ENCODE measurements at places on chromosomes 5 and 9.
A peak's percentile ranks its signal among the peaks of the same experiment; 100 is the strongest.

GRCh38 chr5:141258948-141259347, 13.8 kb downstream of the PCDHB15 start:
- no peak for DNase-seq

DNA sequence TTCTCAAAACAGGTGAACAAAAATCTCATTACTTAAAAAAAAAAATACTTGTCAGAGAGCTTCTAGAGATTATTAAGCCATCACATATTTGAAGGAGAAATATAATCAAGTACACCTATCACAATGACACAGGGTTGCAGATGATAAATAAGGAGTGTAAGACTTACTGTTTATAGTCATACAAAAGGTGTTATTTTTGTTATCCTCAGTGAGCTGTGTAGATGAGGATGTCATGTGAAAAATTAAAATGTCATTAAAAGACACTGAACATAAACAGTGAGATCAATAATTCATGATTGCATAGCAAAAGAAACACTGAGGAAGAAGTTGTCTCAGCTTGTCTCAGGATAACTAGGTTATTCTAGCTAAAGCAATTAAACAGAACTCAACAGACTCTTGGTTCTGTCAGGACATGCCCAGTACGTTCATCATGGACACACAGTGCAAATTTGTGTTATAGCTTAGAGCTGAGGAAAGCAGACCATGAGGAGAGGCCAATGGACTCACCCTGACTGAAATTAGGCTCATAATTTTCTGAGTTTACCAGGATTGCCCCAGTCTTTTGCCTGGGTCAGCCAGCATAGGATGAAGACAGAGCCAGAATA, 1162.6 kb upstream of the C9orf72 start:
- no peak for DNase-seq

DNA sequence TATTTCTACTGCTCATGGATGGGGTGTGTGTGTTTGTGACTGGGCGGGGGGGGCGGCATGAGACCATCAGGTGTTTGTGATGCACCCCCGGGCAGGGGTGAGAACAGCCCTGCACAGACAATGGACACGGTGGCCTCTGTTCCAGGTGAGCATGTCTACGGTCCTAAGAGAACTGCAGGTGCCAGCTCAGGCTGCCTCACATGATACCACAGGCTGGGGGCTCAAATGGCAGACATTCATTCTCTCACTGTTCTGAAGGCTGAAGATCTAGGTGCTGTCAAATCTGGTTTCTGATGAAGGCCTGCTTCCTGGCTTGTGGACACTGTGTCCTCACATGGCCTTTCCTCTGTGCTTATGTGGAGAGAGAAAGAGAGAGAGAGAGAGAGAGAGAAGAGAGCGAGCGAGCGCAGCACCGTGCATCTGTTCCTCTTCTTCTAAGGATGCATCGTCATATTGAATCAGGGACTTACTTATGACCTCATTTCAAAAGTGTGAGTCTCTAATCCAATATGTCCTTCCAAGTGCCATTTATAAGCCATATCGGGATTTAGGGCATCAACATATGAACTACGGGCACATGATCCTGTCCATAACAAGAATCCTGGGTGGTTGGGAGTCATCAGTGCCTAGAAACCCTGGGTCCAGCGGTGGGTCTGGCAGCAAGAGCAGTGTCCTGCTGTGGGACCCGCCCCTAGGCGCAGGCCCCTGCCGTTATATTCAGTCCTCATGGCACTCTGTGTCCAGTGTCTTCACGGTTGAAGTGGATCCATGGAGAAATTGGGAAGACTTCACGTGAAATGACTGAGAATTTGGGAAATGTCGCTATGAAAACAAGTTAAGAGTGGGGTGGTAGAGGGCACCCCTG, 42.5 kb downstream of the NXNL2 start:
- no peak for DNase-seq

DNA sequence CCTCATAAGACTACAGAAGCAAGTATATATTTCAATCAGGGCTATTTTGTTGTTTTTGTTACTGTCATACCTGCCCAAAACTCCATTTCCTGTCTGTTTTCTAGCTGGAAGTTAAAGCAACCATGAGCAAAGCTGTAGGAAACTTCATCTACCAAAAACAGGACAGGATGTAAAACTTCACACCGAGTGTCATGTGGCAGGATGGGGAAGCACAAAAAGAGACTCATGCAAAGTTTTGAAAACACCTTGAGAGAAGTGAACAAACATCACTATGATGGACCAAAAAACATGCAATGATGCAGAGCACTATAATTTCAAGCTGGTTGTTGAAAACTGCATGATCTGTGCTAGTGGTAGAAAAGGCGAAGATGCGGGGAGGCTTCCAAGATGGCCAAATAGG, 6.3 kb upstream of the GZMA start:
- no peak for DNase-seq

DNA sequence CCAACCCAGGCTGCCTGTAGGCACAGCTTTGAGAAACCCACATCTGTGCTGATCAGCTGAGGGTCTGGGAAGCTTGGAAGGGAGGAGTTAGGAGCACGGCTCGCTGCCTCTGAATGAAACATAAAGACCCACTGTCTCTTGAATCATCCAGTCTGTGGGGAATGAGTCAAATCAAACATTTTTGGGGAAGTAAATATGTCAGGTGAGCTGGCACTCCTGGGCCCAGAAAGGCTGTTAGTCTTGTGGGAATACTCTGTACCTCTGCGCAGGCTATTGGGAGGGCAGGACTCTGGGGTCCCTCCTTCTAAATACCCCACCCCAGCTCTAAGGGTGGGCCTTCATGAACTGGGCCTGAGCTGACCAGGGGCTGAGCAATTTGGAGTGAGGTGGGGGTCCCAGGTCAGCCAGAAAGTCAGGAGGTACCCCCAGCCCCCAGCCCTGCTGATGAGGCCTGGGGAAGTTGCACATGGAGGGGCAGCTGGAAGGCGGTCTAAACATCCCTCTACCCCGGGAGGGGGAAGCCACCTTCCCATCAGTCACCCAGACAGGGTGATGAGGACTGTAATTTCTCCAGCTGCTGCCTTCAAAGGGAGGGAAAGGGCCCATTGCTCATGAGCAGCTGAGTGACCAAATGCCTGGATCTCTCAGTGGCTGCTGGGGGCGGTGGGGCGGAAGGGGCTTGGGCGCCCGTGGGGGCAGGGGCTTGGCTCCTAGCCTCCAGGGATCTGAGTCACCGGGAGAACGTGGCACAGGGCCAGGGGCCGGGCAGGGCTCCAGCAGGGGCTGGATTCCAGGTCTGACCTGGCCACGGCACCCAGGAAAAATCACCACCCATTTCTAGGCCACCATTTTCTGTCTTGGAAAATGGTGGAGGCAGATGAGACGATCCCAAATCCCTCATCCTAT, 10.8 kb downstream of the FIBCD1 start:
- no peak for DNase-seq

GRCh38 chr9:121937240-121937639, 155.9 kb downstream of the TTLL11 start:
- DNase-seq: no peak

- DNase-seq: no peak
Measured at GRCh38 chr5:101429241-101429640, 526.2 kb upstream of the ST8SIA4 start.

GRCh38 chr9:82419696-82420486, 431.3 kb downstream of the SPATA31D1 start:
- no peak for DNase-seq

DNA sequence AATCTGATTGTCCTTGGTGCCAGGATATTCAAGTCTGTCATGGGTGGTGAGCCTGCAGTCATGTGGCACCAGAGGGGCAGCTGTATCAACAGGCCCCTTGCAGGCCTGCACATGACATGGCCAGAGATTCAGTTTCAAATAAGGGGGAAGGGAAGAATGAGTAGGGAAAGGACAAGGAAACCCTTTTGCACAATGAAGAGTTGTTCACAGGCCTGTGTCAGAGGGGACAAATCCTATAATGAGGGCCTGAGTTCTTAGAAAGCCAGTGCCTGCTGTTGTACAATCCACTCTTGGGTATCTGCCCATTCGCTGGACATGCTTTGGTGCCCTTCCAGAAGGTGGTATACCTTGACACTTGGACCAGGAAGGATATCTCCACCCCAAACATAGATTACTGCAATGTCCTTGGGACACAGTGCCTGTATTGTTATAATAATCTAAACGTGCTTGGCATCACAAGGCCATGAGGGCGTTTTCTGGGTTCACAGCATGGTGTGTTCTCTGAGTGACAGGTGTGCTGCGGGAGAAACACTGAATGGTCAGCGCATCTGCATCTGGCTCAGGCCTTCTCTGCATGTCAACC, 1.9 kb upstream of the TMEM171 start:
- DNase-seq: no peak

DNA sequence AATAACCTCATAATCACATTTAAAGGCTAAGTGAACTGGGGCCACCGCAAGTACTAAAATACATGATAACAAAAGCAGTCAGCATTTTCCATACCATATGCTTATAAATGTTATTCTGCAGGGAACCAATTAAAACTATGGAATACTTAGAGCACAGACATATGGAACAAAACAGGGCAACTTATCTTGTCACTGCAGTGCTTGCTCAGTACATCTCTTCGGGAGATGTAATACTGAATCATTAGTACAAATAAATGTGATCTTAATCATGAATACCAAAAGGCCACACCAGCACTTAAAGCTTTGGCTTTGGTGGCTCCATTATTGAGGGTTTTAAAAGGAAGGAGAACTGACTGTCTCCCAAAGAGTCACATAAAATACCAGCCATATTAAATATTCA, 32.1 kb downstream of the PRUNE2 start:
- DNase-seq: no peak

GRCh38 chr5:150081541-150082283, 4.6 kb downstream of the CSF1R start:
- peak; percentile 78 for DNase-seq

DNA sequence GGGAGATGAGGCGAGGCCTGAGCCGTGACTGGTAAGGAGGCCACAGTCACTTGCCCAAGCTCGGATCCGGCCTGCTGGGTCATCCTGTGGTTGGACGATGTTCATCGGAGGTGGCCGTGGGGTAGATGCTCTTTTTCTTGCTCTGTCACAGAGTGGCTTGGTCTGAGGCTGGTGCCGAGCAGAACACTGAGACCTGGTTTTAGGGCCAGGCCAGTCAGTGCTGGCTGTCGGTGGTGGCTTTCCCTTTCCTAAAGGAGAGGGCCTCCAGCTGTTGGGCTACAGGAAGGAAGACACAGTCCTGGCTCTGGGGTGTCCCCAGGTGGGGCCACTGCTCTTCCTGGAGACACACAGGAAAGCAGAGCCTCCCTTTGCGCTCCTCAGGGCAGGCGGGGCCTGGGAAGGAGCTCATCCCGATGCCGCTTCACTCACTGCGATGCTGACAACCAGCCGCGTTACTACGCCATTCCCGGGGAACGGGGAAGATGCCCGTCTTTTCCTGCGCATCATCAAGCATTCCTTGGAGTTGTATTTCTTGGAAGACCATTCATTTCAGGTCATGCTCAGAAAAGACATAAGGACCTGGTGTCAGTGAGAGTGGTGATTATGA, 254.8 kb upstream of the IRX4 start:
- no peak for DNase-seq

GRCh38 chr9:98943682-98944056, at the start of gene COL15A1:
TSS of gene COL15A1 (plus strand) at chr9:98943907. CDS start at chr9:98944062, 155 bp downstream.
- DNase-seq: no peak

- no peak for DNase-seq
Measured at GRCh38 chr5:163190283-163190682, 247.1 kb upstream of the CCNG1 start.

GRCh38 chr9:133683586-133684120, 47.5 kb downstream of the DBH start:
- DNase-seq: no peak

DNA sequence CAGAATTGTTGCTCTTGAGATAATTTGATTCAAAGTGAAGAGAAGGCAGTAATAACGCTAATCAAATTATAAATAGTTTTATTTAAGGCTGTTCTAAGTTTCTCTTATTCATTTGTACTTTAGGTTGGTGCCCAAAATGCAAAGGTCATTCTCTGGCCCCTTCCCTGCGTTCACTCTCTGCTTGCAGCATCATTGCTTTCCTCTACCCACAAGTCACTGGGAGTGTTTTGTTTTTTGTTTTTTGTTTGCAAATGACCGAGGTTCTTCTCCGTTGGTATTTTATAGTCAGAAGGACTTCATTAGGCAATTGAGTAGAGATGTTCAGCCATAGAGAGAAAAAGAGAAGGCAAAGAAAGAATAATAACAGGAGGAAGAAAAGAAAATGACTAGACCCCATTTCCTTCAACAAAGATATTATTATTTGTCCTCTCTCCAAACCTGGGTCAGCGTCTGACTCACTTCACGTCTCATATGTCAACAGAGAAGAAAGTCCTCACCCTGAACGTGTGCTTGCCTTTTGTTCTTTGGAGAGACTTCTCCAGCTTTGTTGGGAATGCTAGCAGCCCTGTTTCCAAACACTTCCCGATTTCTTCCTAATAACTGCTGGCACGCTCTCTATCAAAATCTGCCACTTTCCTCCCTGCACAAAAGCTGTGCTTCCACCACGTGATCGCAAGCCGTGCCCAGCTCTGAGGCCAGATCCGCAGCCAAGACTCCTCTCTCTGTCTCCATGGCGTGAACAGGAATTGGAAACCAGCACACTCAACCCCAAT, 119.8 kb downstream of the EBF1 start:
- DNase-seq: no peak

DNA sequence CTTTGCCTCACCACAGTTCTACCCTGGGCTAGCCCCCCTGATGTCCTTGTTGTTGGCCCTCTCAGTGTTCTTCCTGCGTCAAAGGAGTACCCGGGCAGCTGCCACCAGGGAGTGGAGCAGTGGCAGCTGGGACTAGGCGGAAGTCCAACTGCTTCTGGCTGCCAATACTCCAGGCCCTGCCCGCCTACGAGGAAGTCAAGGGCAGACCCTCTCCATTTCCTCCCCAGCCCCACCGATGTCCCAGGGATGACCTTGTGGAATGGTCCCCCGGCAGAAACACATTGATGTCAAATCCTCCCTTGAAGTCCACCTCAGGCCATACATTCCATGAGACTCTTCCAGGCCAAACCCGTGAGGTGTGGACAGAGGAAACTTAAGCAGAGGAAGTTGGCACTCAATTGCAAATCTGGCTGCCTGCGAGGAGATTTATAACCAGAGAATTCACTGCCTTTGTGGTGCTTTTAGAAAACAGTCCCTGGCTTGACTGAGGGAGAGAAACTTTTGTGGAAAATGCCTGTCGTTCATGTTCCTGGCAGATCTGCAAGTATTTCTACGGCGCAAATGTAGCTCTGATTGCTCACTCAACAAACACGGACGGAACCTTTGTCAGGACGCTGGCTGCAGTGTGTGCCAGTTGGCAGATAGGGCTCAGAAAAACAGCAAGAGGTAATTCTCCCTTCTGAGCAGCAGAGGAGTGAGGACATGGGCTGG, 339.7 kb downstream of the RAB3C start:
- no peak for DNase-seq

All from vagina (tissue), 2 donors.